Esophagus mucosa (tissue), 1 donor: ENCODE measurements at places on chromosomes 5 and 9.

DNA sequence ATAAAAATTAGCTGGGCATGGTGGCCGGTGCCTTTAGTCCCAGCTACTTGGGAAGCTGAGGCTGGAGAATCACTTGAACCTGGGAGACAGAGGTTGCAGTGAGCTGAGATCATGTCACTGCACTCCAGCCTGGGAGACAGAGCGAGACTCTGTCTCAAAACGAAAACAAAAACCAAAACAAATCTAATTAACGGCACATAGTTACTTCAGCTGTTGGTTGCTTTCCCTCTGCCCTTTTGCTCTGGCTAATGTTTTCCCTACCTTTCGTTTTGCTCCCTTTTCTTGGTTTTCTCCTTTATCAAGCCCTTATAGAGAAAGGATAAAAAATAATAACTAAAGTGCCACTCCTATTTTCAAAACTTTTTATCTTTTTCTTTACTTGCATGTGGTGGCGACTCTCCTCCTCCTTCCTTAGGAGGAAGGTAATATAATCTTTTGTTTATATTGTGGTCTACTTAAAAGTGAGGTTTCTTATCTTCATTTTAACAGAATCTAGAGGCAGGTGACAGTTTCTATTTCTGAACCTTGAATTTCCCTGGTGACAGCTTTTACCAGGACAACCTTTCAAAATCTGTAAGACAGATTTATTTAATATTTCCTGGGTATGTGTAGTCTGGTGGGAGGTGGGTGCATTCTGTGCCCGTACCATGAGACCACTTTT lies 125.4 kb downstream of the ARHGEF28 start:
- no peak for ATAC-seq

DNA sequence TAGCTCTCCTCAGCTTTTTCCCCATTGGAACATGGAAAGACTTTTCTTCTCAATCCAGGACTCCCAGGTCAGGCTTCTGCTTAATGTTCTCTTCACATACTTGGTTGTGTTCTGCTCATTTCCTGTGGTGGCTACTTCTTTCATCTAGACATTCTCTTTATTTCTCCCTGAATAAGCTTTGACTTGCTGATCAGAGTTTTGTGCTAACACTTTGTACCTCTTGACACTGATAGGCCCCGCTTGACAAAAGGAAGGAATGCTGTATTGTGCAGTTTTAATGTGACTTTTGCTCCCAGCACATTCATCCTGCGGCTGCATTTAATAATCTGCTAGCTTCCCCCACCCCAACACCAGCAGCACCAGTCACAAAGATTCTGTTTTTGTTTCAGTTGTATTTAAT lies 90.9 kb upstream of the MINAR2 start:
- ATAC-seq = no peak

- peak; percentile 93 for ATAC-seq
These were observed 73.5 kb upstream of the PRSS3 start for GRCh38 chr9:33721674-33722358.

DNA sequence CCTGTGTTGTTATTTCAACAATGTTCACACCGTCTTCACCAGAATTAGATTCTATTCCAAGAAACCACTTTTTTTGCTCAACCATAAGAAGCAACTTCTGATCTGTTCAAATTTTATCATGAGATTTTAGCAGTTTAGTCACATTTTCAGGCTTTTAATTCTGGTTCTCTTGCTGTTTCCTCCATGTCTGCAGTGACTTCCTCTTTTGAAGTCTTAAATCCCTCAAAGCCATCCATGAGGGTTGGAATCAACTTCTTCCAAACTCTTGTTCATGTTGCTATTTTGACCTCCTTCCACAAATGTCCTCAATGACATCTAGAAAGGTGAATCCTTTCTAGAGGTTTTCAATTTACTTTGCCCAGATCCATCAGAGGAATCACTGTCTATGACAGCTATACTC lies 25.7 kb upstream of the ENTREP1 start:
- ATAC-seq = no peak

GRCh38 chr9:78038620-78039300 lies 7.1 kb upstream of the GNAQ start:
- ATAC-seq = no peak

DNA sequence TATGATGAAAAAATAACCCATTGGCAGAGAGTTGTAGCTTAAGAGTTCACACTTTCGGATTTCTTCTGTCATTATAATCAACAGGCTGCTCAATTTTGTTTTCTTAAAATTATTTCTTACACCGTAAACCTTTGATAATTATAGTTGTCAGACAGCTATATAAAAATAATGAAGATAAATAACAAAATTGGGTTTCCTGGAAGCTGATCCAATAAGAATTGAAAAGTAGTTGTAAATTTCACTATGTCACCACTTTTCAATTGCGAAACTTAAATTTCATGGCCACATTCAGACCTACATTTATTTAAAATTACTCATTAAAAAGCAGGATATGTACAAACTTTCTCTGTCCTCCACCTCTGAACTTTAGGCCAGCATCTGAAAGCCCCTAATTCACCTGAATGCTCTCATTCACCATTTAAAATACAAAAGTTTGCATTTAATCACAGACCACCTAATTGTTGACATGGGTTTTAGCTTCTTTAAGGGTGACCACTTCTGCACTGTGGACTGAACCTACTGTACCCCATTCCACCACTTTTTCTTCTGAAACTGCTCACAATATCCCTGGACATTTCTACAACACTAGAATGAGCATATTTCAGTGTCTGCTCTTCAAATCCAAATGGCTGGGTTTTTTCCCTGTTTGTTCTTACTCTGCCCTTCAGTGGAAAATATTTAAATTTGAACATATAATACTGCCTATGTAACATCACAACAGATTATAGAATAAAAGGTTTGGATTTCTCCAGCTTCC lies 680 bp downstream of the SELENOP start:
- no peak for ATAC-seq

DNA sequence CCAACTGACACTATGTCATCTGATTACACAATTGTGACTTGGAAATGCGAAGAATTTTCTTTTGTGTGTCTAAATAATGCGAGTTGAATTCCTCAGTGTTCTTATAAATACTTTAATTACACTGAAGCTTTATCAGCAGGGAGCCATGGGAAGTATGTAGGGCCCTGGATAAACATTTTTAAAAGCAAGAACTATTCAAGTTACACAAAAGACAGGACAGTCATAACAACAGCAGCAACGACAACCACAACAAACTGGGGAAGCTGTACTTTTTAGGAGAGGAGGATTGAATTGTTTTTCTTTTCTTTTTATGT lies 250.3 kb upstream of the ZNF608 start:
- ATAC-seq = no peak

- ATAC-seq = no peak
These were observed 30.6 kb downstream of the NKX2-5 start for GRCh38 chr5:173204185-173204979.

DNA sequence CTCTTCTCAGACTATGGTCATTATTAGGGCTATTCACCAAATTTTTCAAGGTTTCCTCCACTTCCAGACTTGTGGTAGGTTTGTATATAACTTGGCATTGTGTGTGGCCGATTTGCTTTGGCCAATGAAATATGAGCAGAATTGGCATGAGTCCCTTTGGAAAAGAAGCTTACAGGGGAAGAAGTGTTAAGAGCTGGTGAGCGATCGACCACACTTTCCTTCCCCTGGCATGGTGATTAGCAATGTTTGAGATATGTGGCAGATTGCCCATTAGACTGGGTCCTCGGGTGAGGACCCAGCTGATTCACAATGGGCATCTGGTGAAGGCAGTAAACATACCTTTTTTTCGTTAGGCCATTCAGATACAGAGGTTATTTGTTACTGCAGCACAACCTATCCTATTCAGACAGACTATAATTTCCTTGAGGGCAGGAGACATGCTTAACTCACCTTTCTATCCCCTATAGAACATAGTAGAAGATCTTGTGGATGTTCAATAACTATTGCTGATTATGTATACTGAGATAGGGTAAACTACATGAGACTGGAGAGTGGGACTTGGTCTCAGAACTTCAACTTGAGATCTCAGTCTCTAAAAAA lies 62.8 kb upstream of the KLF9 start:
- no peak for ATAC-seq

DNA sequence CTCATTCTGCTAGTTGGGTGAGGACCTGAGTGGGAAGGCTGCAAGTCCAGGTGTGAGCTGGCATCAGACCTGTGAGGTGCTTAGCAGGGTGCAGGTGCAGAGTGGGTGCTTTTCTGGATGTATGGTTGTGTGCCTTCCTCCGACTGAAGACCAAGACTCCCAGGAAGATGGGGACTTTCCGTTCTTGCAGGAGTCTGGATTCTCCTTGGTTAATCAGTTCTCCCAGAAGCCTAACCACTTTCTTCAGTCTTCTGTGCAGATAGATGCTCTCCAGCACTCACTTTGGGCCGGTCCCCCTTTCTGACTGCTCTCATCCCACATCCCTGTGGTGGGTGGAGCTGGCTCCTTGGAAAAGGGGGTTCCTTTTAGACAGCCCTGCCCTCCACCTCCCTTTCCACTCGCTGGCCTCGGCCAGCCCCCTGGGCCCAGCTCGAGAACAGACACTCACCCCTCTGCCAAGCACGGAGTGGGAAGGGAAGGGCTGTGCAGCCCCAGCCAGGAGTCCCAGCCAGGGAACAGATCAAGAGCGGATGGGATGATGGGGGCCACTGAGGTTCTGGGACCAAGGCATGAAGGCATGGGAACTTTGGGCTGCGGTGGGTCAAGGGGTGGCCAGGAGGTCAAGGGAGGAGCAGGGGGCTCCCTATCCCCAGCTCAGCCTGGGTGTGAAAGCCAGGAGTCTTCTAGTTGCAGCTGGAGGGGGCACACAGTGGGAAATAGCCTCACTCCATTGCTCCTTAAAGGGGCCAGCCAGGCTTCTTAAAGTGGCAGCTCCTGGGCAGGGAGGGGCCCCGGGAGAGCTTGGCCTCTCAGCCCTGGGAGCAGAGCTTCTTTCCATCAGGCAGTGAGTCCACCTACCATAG lies 62.4 kb downstream of the FGF18 start:
- ATAC-seq = no peak

DNA sequence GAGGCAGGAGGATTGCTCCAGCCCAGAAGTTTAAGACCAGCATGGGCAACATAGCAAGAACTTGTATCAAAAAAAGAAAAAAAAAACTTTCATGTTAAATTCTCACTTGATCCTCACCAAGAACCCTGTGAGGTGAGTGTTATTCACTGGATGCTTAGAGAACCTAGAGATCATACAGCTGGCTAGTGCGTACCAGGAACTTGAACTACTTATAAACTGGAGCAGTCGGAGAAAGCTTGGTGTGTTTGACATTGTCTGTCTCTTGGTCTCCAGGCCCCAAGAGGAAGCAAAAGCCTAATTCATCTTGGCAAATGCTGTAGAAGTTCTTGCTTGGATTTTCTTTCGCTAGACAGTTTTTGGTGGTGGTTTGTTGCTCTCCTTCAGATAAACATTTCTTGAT lies 18.1 kb downstream of the TJP2 start:
- no peak for ATAC-seq

- ATAC-seq = peak; percentile 100
These were observed 110.6 kb upstream of the FER start for GRCh38 chr5:108637134-108637533.

GRCh38 chr9:115596021-115596745 lies 478.2 kb upstream of the TNC start:
- no peak for ATAC-seq

GRCh38 chr9:126703002-126703865 lies 89.5 kb downstream of the LMX1B start:
- no peak for ATAC-seq

- no peak for ATAC-seq
These were observed 60.5 kb downstream of the ANKH start for GRCh38 chr5:14810928-14811572.

GRCh38 chr9:73210886-73211666 lies 59.4 kb downstream of the ANXA1 start:
- ATAC-seq = no peak
